ENCODE measurements at places on chromosomes 12 and 14. TPM values are rescaled to one million over a fixed set of nuclear protein-coding genes. Genes with fewer than 3 reads are reported as not detected.

KRT79 gene
- total RNA-seq, result not detected

KRT78 gene
- total RNA-seq, result not detected

KRT83 gene
- total RNA-seq, result not detected

CIROP gene
- total RNA-seq, result under 0.01 TPM

RDH16 gene
- 0.14 TPM for total RNA-seq

TAS2R9 gene
- not detected for total RNA-seq

SLC7A8 gene
- 2.3 TPM for total RNA-seq

LRRC9 gene
- total RNA-seq, result not detected

NKX2-8 gene
- total RNA-seq, result not detected

TSFM gene
- total RNA-seq, result 24.3 TPM

OTX2 gene
- total RNA-seq, result not detected

TRAF3 gene
- total RNA-seq, result 23.6 TPM

KRT75 gene
- not detected for total RNA-seq

All from smooth muscle cell of bladder (primary cell).